ENCODE measurements at places on chromosomes 3 and 15. TPM values are rescaled to one million over a fixed set of nuclear protein-coding genes. Genes with fewer than 3 reads are reported as not detected.

Gene FBXO45
- 22.7 TPM for total RNA-seq

Gene COPG1
- 274 TPM for total RNA-seq

Gene CDC25A
- total RNA-seq, result 15.8 TPM

Gene ZDHHC23
- total RNA-seq, result 6.1 TPM

- DNase-seq, result no peak
Measured at GRCh38 chr3:26256224-26256623, 366.3 kb upstream of the LRRC3B start.

DNA sequence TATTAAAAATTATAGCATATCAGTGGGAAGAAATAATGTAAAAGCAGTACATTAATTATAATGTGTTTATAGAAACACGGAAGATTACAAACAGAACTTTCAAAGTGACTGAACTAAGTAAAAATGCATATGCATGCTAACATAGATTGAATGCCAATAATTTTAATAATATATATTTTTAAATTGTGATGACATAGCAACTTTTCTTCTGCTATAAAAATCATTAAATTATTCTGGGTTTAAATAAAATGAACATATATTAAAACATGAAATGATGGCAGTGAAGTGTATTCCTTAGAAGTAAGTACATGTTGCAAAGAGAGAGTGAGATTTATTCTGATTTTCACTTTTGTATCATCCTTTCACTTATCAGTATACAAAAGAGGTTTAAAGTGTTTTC lies 128.9 kb downstream of the CHL1 start:
- DNase-seq, result no peak

- DNase-seq, result no peak
Measured at GRCh38 chr3:38267662-38268061, 2.0 kb downstream of the SLC22A13 start.

GRCh38 chr3:53346922-53347260 lies 452 bp downstream of the DCP1A start:
- DNase-seq, result no peak

DNA sequence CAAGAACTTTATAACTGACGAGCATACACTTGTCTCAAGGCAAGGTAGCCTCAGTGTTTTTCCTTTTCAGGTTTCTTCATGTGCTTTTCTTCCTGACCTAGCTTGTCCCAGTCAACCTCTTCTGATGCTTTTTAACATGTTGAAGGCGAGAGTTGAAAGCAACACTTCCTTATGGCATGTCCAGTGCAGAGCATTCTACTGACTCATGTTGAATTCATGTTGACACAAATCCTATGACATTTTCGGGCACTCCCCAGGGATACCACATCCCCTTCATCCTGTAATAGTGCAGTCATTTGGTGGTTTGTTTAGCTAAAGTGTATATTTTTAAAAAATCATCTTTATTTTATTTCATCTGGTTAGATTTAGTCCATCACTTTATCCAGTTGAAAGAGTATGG lies 75.9 kb upstream of the CBLB start:
- DNase-seq, result no peak

- DNase-seq, result no peak
Measured at GRCh38 chr3:46586738-46587246, 20.7 kb upstream of the LRRC2 start.

Measured in pulmonary artery endothelial cell (primary cell).